ENCODE measurements at places on chromosomes 1 and 21.

GRCh38 chr1:169886931-169887330 is 6.8 kb downstream of the SCYL3 start:
- no peak for DNase-seq

DNA sequence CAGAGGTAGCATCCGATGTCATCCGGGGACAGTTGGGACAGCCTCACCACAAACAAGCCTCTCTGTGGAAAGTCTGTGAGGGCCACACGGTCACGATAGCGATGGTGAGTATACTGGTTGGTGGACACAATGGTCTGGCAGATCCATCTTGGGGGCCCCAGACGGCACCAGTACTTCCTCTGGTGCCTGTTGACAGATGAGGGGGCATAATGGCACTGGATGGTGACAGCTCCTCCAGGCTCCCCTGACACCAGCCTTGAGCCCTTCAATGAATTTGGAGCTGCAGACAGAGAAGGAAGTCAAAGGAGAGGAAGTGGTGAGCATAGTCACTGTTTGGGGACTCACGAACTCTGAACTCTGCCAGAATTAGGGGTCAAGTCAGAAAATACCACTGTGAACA is 8.0 kb downstream of the FCAMR start:
- no peak for DNase-seq

- no peak for DNase-seq
Measured at GRCh38 chr1:176315519-176316220, 108.6 kb upstream of the COP1 start.

DNA sequence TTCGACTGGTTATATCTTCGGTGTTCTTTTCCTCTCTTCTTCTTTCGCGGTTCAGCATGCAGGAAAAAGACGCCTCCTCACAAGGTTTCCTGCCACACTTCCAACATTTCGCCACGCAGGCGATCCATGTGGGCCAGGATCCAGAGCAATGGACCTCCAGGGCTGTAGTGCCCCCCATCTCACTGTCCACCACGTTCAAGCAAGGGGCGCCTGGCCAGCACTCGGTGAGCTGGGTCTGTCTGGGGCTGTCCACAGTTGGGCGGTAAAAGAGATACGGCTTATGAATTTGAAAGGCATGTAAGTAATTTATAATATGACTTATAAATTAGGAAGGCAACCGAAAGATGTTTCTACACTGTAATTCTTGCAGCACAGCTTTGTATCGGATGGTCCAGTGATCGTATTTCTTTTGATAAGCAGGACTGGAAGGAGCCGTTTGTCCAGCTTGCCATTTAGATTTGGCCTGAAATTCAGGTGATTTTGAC is 334 bp downstream of the CTH start:
- no peak for DNase-seq

GRCh38 chr1:175373786-175374623 is 181.4 kb upstream of the KIAA0040 start:
- DNase-seq: peak; percentile 29

GRCh38 chr1:55382806-55383305 is 167.7 kb upstream of the USP24 start:
- DNase-seq: no peak

- DNase-seq: no peak
Measured at GRCh38 chr1:169099561-169099960, 6.9 kb upstream of the ATP1B1 start.

- DNase-seq: no peak
Measured at GRCh38 chr1:198741744-198742143, 102.9 kb downstream of the PTPRC start.

DNA sequence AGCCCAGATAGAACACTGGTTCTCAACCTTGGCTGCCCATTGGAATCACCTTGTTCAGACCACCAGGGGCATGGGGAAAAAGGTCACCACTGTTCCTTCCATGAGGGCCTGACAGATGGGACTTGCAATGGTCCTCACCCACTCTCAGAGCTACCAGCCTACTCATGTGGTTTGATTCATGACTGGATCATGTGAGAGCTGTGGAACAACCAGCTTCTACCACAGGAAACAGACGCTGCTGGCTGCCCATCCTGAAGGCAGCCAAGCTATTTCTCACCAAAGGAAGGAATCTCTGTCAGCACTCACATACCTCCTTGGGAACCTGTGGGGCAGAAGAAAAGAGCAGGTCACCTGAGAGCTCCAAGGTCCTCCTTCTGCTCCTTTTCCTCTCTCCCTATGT is 53.6 kb downstream of the CAPN8 start:
- no peak for DNase-seq

DNA sequence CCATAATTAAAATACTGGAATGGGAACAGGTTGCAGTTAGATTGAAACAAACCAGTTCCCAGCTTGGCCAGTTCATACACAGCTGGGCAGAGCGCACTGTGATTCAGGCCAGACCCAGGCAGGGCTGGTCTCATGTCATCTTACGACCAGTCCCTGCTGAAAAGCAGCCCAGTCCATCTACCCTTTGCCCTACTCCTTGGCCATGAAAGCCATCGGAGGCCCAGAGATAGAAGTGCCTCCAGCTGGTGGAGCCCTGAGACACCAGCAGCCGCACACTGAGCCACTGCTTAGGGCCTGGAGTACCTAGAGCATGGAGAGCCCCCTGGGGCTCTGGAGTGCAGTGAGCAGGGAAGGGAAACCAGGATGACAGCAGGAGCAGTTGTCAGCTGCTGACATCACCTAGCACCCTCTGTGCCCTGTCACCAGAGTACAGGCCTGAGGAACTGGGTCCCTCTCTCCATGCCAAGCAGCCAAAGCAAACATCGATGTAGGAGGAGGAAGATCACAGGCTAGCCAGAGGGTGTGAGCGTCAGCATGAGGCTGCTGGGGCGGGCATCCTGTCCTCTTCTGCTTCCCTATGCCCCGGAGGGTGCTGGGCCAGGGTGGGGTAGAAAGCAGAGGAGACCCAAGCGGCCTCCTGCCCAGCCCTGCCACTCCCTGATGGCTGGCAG is 34.2 kb upstream of the TMEM125 start:
- peak; percentile 85 for DNase-seq

DNA sequence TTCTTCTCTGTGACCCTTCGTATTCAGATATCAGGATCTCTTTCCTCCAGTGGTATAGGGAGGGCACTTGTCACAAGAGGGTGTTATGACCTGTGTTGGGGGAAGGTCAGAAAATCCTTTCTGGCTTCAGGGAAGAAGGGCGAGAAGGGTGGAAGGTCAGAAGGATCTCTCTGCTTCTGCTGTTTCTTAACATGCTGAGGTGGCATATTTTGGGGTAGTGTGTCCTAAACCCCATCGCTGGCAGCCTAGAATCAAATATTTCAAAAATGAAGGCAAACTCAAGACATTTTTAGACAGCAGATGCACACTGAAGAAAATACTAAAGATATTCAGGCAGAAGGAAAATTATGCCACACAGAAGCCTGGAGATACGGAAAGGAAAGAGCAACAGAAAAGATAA is 207.6 kb downstream of the TM2D1 start:
- no peak for DNase-seq

- no peak for DNase-seq
Measured at GRCh38 chr1:5978452-5978851, 13.8 kb downstream of the NPHP4 start.

- peak; percentile 38 for DNase-seq
Measured at GRCh38 chr1:2556277-2556677, at the start of gene TNFRSF14. Gene TNFRSF14 (plus strand): TSS chr1:2556371. CDS start chr1:2556665, 294 bp downstream.

- DNase-seq: no peak
Measured at GRCh38 chr1:11314959-11315358, 42.0 kb downstream of the UBIAD1 start.

DNA sequence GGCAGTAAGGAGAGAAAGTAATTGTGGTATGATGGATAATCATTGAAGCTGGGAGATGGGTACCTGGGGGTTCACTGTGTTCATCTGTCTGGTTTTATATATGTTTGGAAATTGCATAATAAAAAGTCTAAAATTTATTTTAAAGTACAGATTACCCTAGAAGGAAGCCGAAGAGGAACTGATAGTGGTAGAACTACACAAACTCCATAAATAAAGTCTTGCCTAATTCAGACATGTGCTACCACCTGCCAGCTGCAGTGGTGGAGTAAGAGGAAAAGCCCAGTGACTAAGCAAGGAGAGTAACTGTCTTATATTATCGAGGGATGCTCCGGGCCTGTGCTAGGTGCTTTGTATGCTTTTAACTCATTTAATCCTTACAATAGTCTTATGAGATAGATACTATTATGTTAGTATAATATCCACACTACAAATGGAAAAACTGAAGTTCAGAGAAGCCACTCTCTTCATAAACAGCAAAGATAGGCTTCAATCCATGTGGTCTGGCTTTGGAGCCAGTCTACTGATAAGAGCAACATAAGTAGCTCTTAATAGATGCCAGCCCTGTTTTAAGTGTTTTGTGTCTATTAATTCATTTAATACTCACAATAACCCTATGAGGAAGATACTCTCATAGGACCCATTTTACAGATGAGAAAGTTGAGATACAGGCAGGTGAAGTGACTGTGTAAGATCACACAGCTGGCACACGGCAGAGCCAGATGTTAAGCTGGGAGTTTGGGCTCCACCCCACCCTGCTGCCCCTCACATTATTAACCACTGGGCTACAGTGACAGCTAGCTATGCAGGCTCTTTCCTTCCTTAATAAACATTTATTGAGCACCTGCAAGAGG is 56.8 kb upstream of the HNRNPU start:
- no peak for DNase-seq

GRCh38 chr1:944341-945325 is 14.4 kb downstream of the NOC2L start:
- no peak for DNase-seq

GRCh38 chr21:45377866-45378257 is 27.1 kb upstream of the COL18A1 start:
- DNase-seq: no peak

- no peak for DNase-seq
Measured at GRCh38 chr1:6330410-6330911, 63.1 kb downstream of the ACOT7 start.

GRCh38 chr1:2472109-2472508 is 4.0 kb upstream of the PLCH2 start:
- DNase-seq: no peak

DNA sequence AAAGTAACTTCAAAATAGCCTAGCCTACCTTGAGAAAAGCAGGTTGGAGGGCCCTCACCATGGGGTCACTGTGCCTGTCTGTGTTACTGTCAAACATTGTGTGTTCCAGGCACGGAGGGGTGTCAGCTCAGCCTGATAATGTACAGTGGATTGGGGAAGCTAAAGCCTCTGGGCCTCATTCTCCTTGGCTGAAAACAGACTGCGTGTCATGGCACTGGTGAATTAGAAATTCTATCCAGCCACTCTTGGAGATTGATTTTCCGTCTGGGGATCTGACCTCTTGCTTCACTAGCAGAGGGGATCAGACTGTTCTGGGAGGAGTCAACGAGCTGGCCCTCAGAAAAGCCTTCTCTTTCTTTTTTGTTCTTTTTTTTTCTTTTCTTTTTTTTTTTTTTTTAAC is 123.5 kb upstream of the HOOK1 start:
- no peak for DNase-seq

DNA sequence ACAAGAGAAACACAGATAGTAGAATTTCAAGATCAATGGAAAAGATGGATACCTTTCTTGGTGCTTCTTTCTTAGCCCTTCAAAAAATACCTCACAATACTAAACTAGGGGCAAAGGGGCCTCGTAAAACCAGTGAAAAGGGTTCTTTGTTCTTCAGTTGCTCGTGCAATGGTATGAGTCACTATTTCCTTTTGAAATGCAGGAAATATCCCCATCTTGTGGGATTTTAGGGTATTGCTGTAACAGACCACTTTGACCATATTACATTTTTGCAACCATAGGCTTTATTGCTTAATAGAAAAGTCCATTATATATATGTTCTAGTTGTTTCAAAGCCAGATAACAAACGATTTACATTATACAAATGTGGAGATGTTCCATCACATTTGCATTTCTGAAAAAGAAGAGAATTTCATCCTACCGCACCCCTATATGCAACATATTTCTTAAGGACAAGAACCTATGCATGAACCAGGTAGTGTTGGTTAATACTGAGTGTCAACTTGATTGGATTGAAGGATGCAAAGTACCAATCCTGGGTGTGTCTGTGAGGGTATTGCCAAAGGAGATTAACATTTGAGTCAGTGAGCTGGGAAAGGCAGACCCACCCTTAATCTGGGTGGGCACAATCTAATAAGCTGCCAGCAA is 88.6 kb upstream of the PKN2 start:
- DNase-seq: no peak

DNA sequence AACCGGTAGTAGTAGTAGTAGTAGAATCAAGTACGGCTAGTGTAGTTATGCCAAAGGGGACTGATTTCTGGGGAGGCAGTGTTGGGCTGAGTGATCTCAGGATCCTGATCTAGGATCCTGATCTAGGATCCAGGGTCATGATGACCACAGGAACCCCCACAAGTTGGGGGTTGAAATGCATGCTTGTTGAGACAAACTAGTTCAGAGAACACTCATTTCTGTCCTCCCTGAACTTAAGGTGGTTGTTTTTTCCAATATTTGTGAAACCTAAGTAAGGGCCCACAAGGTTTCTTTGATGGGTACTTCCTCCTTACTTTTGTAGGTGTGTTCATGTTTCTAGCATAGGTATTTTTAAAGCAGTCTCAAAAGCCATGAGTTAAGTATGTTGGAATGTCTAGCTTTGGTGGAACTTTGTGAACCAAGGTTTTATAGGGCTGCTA is 33.9 kb upstream of the PDC start:
- no peak for DNase-seq

DNA sequence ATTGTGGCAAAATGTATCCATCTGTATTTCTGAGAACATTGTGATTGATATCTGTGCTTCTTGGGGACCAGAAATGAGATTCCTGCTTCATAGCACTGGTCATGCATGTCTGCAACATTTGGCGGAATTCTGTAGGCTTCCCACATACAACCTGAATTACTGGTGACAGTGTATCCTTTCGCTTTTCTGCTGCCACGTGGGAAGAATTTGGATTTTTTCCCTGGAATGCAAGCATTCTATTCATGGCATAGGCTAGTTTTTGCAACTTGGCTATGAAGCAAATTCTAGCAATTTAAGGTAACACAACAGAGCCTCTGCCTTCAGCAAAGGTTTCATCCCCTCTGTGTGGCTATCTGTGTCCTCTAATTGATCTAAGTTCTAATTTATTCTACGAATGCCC is 85.9 kb downstream of the BCAR3 start:
- no peak for DNase-seq

GRCh38 chr1:197917805-197918651 is 856 bp downstream of the LHX9 start:
- no peak for DNase-seq

- DNase-seq: no peak
Measured at GRCh38 chr1:225877580-225877979, 4.6 kb downstream of the TMEM63A start.

DNA sequence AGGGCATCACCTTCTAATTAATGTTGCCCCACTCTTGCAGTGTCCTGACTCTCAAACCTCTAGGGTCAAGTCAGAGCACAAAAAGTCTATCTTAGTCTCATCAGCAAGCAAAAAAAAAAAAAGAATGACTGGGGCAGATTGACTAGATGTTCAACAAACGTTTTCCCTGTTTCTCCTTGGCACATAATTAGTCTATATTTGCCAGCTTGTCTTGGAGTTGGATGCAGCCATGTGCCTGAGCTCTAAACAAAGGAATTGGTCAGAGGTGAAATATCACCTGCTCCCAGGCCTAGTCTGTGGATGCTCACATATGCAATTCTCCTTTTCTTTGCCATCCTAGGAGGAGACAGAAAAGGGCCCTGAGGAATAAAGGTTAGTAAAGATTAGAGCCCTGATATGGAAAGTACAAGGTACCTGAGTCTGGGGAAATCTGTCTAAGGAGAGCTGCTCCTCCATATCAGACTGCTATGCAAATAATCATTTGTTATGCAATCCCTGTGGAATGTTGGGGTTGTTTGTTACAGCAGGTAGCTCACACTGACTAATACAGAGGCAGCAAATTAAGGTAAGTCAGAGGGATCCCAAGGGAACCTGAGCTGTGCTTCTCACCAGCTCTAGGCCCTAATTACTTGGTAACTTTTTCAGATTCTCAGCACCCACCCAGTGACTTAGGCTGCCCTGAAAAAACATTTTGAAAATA is 130.8 kb downstream of the BRINP2 start:
- no peak for DNase-seq
